ENCODE measurements at places on chromosomes 13 and 19.

- no peak for DNase-seq
Measured at GRCh38 chr13:59086147-59086546, 1077.6 kb downstream of the DIAPH3 start.

DNA sequence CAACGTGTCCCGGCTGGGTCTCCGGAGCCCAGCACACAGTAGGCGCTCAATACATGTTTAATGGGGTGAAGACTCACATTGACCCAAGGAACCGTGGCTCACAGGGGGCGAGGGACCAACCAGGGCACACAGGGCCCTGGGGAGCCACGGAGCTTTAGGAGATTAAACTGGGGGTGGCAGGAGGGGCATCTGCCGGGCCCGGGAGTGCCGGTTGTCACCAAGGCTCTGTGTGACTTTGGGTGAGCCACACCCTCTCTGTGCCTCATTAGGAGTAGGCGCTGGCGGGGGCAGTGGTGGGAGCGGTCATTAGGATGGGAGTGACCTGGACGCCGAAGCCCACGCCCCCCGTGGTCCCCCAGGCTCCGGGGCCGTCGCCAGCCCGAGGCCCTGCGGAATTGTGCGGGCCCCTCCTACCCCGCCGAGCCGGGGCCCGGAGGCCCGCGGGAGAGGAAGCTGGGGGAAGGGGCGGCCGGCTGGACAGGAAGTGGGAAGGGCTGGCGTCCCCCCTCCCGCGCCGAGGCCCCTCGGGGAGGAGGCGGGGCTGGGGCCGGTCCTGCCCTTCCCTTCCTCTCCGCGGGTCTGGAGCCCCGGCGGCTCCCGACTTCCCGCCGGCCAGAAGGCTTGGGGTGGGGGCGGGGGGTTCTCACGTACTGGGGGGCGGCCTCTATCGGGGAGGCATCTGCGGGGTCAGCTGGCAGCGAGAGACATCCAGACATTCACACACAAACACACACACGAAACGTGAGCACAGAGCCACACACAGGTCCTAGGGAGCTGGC lies 1.8 kb upstream of the SSBP4 start:
- peak; percentile 53 for DNase-seq

DNA sequence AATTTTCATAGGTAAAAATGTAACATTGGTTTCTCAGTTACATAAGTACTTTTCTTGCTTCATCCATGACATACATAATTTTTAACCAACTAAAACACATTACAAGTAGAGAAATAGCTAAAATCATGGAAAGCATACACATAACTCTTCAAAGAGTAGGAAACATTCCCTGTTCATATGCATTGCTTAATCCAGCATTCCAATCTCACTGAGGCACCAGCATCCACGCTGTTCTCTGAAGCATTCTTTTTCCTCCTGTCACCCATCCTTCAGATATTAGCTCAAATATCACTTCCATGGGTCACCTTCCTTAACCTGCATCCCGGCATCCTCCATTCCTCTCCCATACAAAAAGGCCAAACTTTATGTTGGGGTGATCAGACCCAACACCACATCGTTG lies 79.1 kb downstream of the ZNF254 start:
- DNase-seq: no peak

- DNase-seq: no peak
Measured at GRCh38 chr13:68708336-68708908, 1399.2 kb upstream of the ATXN8OS start.

- peak; percentile 58 for DNase-seq
Measured at GRCh38 chr19:48190288-48190884, 19.9 kb downstream of the ZSWIM9 start.
